MM.1S (cell line): ENCODE measurements at places on chromosomes 5 and 9.

GRCh38 chr5:142841511-142842265 is 71.5 kb downstream of the ARHGAP26 start:
- peaks cover 19% of the 10 kb centered on the region for H3K4me1 ChIP-seq
- H3K27me3 ChIP-seq: no peaks in the 10 kb centered on the region
- no peak for DNase-seq
- no peak overlapping the region for H3K4me3 ChIP-seq
- no peak overlapping the region for H3K27ac ChIP-seq
- H3K36me3 ChIP-seq: no peaks in the 10 kb centered on the region

DNA sequence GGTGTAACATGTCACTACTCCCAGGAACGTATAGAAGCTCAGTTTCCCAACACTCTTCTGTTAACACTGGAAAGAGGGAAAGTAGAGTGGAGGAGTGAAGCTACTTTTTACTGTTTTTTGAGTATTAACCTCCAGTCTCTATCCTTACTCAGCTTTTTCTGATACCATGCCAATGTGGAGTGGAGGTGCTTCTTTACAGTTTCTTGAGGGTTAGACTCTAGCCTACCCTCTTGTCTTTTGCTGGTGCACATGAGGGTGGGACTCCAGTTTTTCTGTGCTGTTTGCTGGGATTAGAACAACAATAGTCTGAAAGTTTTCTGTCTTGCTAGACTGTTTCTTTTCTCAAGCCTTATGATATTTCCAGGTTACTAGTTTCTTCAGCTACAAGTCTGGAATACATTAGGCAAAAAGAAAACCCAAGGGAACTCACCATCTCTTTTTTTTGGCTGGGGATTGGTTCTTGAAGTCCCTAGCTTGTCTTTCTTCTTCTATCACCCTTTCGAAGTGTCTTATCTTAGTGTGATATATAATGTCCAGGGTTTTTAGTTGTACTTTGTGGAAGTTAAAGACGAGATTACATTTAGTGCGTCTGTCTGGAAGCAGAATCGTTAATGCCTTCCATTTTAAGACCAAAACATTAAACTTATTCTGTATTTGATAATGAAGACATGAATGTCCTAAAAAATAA is 35.9 kb downstream of the PRR16 start:
- H3K36me3 ChIP-seq: no peaks in the 10 kb centered on the region
- H3K4me1 ChIP-seq: no peaks in the 10 kb centered on the region
- no peaks in the 10 kb centered on the region for H3K27me3 ChIP-seq
- no peak overlapping the region for H3K4me3 ChIP-seq

DNA sequence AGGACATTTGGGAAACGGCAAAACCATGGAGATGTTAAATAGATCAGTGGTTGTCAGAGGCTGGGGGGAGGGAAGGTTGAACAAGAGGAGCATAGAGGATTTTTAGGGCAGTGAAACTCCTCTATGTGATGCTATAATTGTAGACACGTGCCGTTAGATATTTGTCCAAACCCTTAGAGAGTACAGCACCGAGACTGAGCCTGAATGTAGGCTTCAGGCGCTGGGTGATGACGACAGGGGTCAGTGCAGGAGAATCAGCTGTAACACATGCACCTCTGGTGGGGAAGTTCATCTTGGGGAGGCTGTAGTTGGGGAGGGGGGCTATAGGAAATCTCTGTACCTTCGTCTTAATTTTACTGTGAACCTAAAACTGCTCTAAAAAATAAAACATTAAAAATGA is 22.2 kb upstream of the CLPTM1L start:
- no peaks in the 10 kb centered on the region for H3K4me1 ChIP-seq
- H3K4me3 ChIP-seq: no peak overlapping the region
- no peak overlapping the region for H3K27ac ChIP-seq
- DNase-seq: no peak

- H3K4me1 ChIP-seq: peaks cover 45% of the 10 kb centered on the region
- H3K27ac ChIP-seq: peak overlapping the region; percentile 85; the same call in 1 of the 2 replicates
- no peaks in the 10 kb centered on the region for H3K36me3 ChIP-seq
- H3K4me3 ChIP-seq: peak overlapping the region; percentile 96
These were observed 782 bp downstream of the BICD2 start for GRCh38 chr9:92763721-92764380.

- H3K27me3 ChIP-seq: no peaks in the 10 kb centered on the region
- H3K36me3 ChIP-seq: peaks cover 8% of the 10 kb centered on the region
- peak overlapping the region; percentile 99 for H3K4me3 ChIP-seq
These were observed 1.5 kb downstream of the ST6GALNAC4 start for GRCh38 chr9:127915325-127915752.

DNA sequence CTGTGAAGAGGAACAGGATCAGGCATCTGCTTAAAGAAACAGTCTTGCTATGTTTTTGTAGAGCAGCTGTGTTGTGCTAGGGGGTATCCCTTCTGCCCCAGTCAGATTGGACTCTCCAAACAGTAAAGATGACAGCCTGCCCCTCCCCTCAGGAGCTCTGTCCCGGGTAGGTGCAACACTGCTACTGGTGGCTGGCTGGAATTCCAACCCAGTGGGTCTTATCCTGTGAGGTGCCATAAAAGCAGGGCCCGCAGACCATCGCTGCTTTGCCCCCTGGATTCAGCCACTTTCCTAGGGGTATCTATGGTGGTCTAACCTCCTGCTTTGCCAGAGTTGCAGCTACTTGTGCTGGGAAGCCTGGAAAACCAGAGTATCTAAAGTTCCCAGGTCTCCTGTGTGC is 114.6 kb upstream of the PPP1R2B start:
- DNase-seq: no peak
- H3K4me1 ChIP-seq: no peaks in the 10 kb centered on the region
- no peak overlapping the region for H3K4me3 ChIP-seq
- no peak overlapping the region for H3K27ac ChIP-seq
- no peaks in the 10 kb centered on the region for H3K36me3 ChIP-seq

DNA sequence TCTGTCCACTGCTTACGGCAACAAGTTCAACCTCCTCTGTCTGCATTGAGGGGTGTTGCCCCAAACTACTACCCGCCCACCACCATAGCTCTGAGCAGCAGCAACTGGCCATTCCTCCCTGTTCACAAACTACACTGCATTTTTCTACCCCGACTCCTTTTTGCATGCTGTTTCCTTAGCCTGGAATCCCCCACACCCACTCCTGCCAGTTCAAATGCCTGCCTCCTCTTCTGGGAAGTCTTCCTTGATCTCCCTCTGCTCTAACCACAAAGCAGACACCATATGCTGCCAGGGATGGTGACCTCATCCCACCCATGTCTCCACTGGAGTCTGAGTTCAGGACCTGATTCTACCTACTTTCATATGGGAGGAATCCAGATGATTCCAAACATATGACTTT is 13.3 kb downstream of the ALDH1B1 start:
- no peaks in the 10 kb centered on the region for H3K4me1 ChIP-seq
- no peaks in the 10 kb centered on the region for H3K36me3 ChIP-seq
- H3K27ac ChIP-seq: no peak overlapping the region
- H3K4me3 ChIP-seq: no peak overlapping the region
- H3K27me3 ChIP-seq: no peaks in the 10 kb centered on the region

DNA sequence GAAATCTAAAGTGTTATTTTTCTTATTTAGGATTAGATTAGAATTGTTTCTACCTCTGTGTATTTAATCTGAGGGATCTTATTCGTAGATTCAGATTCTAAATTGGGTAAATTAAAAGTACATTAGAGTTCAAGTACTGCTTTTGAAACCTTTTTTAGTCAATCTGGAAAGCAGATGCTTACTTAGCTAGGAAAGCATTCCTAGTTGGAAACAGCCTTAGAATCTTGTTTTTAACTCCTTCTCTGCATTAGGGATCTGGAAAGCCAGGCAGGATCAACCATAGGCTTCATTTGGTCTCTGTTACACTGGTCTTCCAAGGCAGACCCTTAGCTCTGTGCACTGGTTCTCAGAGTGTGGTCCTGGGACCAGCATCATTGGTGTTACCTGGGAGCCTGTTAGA is 247.4 kb downstream of the NR3C1 start:
- H3K27ac ChIP-seq: no peak overlapping the region
- H3K36me3 ChIP-seq: no peaks in the 10 kb centered on the region
- H3K27me3 ChIP-seq: no peaks in the 10 kb centered on the region
- DNase-seq: no peak

DNA sequence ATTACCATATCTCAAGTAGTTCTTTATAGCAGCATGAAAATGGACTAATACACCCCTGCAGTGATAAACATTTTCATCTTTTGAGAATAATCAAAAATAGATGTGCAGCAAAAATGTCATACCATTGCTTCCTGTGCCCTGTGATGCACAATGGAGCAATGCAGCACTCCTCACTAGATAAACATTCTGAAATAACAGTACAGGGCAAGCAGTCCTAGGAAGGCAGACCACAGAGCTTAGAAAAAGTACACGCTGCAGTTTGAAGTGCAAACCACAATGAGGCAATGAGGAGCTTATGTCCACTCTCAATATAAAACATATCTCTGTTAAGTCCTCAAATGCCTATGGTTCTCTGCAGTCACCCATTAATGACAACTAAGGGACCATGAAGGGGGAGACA is 367.6 kb downstream of the PDE4D start:
- H3K36me3 ChIP-seq: no peaks in the 10 kb centered on the region
- no peaks in the 10 kb centered on the region for H3K27me3 ChIP-seq
- no peak for DNase-seq
- no peak overlapping the region for H3K4me3 ChIP-seq
- no peaks in the 10 kb centered on the region for H3K4me1 ChIP-seq

GRCh38 chr9:121302341-121302740 is 34.4 kb downstream of the GSN start:
- no peak for DNase-seq
- 0 out of 2 replicates have a peak, but pooled peaks cover 1% of the 10 kb centered on the region for H3K4me1 ChIP-seq
- no peaks in the 10 kb centered on the region for H3K36me3 ChIP-seq
- H3K4me3 ChIP-seq: no peak overlapping the region

GRCh38 chr9:20048437-20048836 is 259.6 kb upstream of the SLC24A2 start:
- no peaks in the 10 kb centered on the region for H3K4me1 ChIP-seq
- H3K27ac ChIP-seq: no peak overlapping the region
- no peak overlapping the region for H3K4me3 ChIP-seq
- no peaks in the 10 kb centered on the region for H3K36me3 ChIP-seq
- no peak for DNase-seq
- H3K27me3 ChIP-seq: no peaks in the 10 kb centered on the region

GRCh38 chr9:17719053-17719452 is 140.2 kb downstream of the SH3GL2 start:
- H3K4me3 ChIP-seq: no peak overlapping the region
- DNase-seq: no peak
- H3K4me1 ChIP-seq: no peaks in the 10 kb centered on the region
- H3K27me3 ChIP-seq: no peaks in the 10 kb centered on the region
- H3K27ac ChIP-seq: no peak overlapping the region
- no peaks in the 10 kb centered on the region for H3K36me3 ChIP-seq

- H3K36me3 ChIP-seq: no peaks in the 10 kb centered on the region
- DNase-seq: no peak
- no peaks in the 10 kb centered on the region for H3K4me1 ChIP-seq
- no peak overlapping the region for H3K4me3 ChIP-seq
- no peak overlapping the region for H3K27ac ChIP-seq
These were observed 15.0 kb upstream of the MRNIP start for GRCh38 chr5:179873588-179874110.

GRCh38 chr5:7869474-7870136 is 657 bp downstream of the MTRR start:
- peak; percentile 74 for DNase-seq
- H3K27me3 ChIP-seq: no peaks in the 10 kb centered on the region
- peaks cover 34% of the 10 kb centered on the region for H3K4me1 ChIP-seq
- peak overlapping the region; percentile 92 for H3K4me3 ChIP-seq
- peak overlapping the region; percentile 92 for H3K27ac ChIP-seq

DNA sequence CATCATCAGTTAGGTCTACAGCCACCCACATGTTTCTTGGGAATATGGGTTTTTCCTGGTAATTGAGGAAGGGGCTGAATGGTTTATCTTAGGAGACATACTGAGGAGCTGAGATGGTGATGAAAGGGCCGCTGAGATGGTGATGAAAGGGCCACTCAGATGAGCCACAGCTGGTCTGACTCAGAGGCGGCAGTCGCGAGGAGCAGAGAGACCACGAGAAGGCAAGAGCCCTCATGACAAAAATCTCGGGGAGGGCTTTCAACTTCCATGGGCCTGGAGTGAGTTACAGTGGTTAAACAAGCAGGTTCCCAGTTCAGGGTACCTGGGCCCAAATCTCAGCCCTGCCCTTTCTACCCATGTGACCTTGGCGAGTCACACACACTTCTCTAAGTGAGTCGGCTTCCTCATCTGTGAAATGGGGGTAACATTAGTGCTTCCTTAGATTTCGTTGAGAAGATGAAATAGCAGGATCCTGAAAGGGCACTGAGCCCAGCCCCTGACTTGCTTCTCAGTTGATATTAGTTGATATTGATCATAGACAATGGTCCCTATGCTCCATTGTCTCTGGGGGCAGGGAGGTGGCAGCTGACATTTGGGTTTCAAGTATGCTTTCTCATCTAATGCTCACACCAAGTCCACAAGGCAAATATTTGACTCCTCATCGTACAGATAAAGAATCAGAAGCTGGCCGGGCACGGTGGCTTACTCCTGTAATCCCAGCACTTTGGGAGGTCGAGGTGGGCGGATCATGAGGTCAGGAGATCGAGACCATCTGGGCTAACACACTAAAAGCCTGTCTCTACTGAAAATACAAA is 169.5 kb downstream of the RGS3 start:
- no peak overlapping the region for H3K27ac ChIP-seq
- H3K36me3 ChIP-seq: no peaks in the 10 kb centered on the region
- no peaks in the 10 kb centered on the region for H3K4me1 ChIP-seq
- H3K27me3 ChIP-seq: no peaks in the 10 kb centered on the region
- DNase-seq: no peak
- H3K4me3 ChIP-seq: no peak overlapping the region

DNA sequence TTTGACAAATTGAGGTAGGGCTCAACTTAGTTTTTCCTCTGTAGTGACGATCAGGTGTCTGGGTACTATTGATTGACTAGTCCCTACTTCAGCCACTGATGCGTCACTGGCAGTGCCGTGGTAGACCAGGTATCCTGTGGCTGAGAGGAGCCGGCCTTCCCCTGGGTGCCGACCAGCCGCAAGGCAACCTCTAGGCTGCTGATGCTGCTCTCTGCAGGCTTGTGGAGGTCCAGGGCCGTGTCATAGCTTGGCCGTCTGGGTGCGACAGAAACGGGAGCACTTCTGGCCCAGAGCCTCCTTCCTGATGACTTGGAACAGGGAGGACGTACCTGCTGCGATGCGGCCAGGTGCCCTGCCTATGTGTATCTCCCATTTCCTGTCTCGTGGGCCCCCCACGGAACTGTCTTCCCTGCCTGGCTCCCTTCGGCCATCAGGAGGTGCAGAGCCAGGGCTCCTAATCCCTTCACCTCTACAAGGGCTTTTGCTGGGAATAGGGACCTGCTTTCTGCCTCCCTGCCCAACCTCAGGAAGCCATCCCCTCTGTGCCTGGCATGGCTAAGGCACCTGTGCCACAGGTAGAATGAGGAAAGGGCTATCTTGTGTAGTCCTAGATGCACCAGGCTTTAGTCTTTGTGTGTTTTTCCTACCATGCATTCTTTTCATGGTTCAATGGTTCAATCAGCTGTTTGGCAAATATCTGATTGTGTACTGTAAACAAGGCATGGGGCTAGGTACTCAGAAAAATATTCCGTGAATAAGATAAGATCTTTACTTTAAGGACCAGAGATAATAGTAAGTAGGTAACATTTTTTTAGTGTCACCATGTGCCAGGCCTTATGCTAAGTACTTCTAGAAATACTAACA is 44.6 kb downstream of the MVB12B start:
- no peak for DNase-seq
- H3K36me3 ChIP-seq: no peaks in the 10 kb centered on the region
- H3K27me3 ChIP-seq: no peaks in the 10 kb centered on the region
- H3K4me3 ChIP-seq: no peak overlapping the region
- no peaks in the 10 kb centered on the region for H3K4me1 ChIP-seq
